T-helper 2 cell treated with Interferon-gamma antibody and Interleukin-4, amounts not matched to agents 5 μg/mL and 100 μg/mL, for 36 hours (primary cell): ENCODE measurements at places on chromosomes 13 and 19.

GRCh38 chr13:95813139-95813538, 136.2 kb downstream of the DNAJC3 start:
- peaks cover 5% of the 10 kb centered on the region for H3K27me3 ChIP-seq
- no peak overlapping the region for H3K4me3 ChIP-seq
- no peaks in the 10 kb centered on the region for H3K4me1 ChIP-seq

DNA sequence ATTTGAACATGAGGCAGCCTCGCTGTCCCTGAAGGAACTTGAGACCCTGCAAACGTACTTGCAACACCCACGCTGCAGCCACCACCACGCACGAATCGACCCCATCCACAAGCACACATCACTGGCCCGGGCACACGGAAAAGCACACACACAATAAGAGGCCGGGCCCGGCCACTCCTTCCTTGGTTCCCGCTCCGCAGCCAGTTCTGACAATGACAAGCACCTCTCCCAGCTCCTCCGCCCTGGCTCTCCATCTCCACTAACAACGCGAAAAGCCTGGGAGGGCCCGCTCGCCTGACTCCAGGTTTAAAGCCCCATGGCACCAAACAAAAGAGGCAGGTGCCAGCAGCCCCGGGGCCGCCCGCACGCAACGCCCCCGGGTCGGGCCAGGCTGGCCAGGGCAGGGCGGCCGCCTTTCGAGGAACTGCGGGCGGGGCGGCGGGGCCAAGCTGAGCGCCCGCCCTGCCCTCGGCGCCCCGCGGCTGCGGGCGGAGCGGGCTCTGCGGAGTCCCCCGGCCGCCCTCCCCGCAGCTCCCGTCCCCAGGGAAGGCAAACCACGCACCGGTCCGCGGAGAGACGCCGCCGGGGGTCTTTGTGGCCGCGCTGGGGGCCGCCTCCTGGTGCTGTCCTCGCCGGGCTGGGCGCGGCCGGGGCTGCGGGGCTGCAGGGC, 495 bp downstream of the DCLK1 start:
- DNase-seq = no peak
- H3K27me3 ChIP-seq = peaks cover 35% of the 10 kb centered on the region
- H3K27ac ChIP-seq = no peak overlapping the region
- H3K4me3 ChIP-seq = no peak overlapping the region
- H3K4me1 ChIP-seq = no peaks in the 10 kb centered on the region

DNA sequence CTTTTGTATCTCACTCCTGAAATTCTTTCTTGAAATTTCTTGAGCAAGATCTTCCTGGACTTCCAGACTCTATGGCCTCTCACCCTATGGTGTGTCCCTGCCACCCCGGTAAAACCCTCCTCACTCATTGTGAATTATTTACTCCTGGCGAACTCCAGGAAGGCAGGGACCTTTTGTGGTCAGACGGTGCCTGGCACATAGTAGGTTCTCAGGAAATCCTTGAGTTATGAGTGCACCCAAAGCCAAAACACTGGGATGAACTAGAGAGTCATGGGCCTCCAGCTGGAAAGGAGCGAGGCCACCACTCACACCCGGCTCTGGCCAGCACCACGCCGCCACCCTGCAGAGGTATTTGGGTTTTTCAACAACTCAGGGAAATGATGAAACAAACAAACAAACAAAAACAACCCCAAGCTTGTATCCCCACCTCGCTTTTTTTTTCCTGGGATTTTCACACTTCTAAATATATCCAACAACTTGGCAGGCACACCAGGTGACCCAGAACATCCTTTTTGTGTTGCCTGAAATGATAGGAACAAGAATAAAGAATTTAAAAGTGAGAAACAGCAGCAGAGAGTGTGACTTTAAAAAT, 11.2 kb downstream of the HPN start:
- no peak overlapping the region for H3K27ac ChIP-seq
- no peak overlapping the region for H3K4me3 ChIP-seq
- no peaks in the 10 kb centered on the region for H3K4me1 ChIP-seq
- H3K36me3 ChIP-seq = no peaks in the 10 kb centered on the region
- no peak for DNase-seq

DNA sequence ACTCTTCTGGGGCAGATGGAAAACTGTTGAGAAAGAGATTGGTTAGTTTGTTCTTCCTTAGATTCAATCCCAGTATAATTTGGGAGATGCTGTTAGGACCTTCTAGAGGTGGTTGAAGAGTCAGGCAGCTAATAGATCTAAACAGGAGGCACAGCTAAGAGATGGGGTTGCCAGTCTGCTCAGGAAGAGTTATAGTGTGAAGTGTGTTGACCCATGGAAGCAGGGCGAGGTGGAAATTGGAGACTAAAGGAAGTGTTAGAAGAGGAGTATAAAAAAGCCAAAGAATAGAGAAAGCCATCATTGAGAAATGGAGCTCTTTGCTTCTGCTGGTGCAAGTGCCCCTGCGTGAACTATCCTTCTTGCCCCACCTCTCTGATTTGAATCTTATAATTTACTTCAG, 3.8 kb upstream of the OXGR1 start:
- peaks cover 2% of the 10 kb centered on the region for H3K4me1 ChIP-seq
- no peak for DNase-seq
- no peak overlapping the region for H3K4me3 ChIP-seq
- peaks cover 33% of the 10 kb centered on the region for H3K27me3 ChIP-seq

- DNase-seq = no peak
- H3K36me3 ChIP-seq = peaks cover 28% of the 10 kb centered on the region
- H3K4me3 ChIP-seq = no peak overlapping the region
- no peak overlapping the region for H3K27ac ChIP-seq
- no peaks in the 10 kb centered on the region for H3K27me3 ChIP-seq
- H3K4me1 ChIP-seq = peaks cover 7% of the 10 kb centered on the region
Observed at GRCh38 chr19:49832556-49832955, 14.5 kb downstream of the MED25 start.

GRCh38 chr19:29096896-29097295, 116.1 kb downstream of the UQCRFS1 start:
- no peak for DNase-seq
- no peaks in the 10 kb centered on the region for H3K36me3 ChIP-seq
- no peak overlapping the region for H3K4me3 ChIP-seq
- H3K4me1 ChIP-seq = no peaks in the 10 kb centered on the region
- no peaks in the 10 kb centered on the region for H3K27me3 ChIP-seq

DNA sequence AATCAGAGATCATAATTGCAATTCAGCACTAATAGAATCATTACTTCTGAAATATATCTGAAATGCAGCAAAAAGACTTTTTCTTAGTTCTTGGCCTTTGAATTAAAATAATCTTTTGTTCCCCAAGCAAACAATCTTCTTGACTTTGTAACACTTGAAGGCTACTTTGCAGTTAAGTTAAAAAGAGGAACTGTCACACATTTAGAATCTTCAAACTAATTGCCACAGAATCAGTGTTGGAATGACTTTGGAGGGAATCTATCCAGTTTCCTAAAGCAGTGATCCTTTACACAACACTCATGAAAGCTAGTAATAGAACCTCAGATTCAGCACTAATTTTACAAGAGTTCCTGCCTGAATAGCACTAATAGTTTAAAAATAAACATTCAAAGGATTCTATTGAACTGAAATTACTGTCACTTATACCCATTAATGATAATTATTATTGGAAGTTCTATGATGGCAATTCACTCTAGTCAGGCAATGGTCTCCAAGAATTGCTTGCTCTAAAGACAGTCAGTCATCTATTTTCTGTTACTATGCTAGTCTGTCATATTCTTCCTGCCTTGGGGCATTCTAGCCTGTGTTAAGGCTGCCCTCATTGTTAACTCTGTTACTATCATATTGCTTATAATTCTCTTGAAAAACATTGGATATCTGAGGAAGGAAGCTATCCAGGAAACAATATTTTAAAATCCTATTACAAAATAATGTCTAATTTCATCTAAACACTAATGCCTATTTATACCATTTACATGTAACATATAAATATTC, 362.4 kb downstream of the DIAPH3 start:
- no peaks in the 10 kb centered on the region for H3K27me3 ChIP-seq
- no peaks in the 10 kb centered on the region for H3K4me1 ChIP-seq
- no peaks in the 10 kb centered on the region for H3K36me3 ChIP-seq
- no peak overlapping the region for H3K27ac ChIP-seq
- DNase-seq = no peak

GRCh38 chr13:29978211-29978610, 127.8 kb upstream of the UBL3 start:
- no peak for DNase-seq
- H3K4me3 ChIP-seq = no peak overlapping the region
- peaks cover 14% of the 10 kb centered on the region for H3K27me3 ChIP-seq
- no peak overlapping the region for H3K27ac ChIP-seq
- H3K4me1 ChIP-seq = peaks cover 16% of the 10 kb centered on the region

DNA sequence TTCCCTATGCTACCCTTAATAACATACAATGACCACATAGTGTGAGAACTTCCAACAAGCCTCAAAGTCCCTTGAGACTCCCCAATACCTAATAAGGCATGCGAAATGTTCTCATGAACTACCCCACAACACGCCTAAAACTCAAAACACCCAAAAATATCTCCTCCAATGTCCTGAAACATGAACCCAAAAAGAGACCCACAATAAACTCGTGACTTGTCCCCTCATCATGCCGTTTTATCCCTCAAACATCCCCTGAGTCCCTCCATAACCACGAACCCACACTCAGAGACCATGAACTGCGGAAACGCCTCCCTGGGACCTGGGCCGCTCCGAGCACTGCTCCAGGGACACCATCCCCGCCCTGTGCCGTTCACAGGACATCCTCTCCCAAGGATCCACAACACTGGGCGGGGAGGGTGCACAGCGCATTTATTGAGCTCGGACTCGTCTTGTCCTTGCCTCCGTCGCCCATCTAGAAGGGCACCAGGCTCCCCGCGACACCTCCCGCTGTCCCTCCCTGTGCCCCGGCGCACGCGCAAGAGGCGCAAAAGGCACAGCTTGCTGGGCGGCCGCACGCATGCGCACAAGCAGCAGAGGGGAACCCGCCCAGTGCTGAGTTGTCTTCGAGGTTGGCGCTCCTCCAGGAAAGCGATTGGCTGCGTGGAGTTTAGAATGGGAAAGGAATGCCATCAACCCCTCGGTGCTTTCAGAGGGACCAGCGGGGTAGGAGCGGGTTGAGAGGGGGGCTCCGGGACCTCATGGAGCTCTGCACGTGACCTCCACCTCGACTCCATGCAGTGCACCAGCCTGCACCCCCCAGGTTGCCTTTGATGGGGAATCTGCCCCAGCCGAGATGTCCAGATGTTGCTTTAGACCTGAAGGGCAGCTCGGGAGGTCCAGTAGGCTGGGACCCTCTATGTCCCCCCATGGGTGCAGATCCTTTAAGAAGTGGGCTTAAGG, 8.8 kb downstream of the FXYD3 start:
- no peaks in the 10 kb centered on the region for H3K36me3 ChIP-seq
- no peaks in the 10 kb centered on the region for H3K27me3 ChIP-seq
- peak; percentile 87 for DNase-seq
- peak overlapping the region; percentile 72 for H3K27ac ChIP-seq

- H3K36me3 ChIP-seq = peaks cover 32% of the 10 kb centered on the region
- H3K27me3 ChIP-seq = peaks cover 2% of the 10 kb centered on the region
- peak; percentile 99 for DNase-seq
- H3K4me1 ChIP-seq = peaks cover 35% of the 10 kb centered on the region
- H3K4me3 ChIP-seq = peak within 1 kb of the TSS; percentile 91
Observed at GRCh38 chr13:95676762-95677563, at the start of gene DNAJC3. TSS of gene DNAJC3 (plus strand) at chr13:95677139. CDS start at chr13:95677256, 117 bp downstream.

GRCh38 chr13:72751220-72751619, 23.5 kb downstream of the BORA start:
- H3K4me3 ChIP-seq = no peak overlapping the region
- DNase-seq = no peak
- H3K27ac ChIP-seq = no peak overlapping the region
- peaks cover 74% of the 10 kb centered on the region for H3K36me3 ChIP-seq
- no peaks in the 10 kb centered on the region for H3K27me3 ChIP-seq

DNA sequence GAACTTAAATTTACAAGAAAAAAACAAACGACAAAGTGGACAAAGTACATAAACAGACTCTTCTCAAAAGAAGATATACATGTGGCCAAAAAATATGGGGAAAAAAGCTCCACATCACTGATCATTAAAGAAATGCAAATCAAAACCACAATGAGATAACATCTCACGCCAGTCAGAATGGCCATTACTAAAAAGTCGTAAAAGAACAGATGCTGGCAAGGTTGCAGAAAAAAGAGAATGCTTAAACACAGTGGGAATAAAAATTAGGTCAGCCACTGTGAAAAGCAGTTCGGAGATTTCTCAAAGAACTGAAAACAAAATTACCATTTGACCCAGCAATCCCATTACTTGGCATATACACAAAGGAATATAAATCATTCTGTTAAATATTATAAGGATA, 132.7 kb downstream of the UGGT2 start:
- no peak overlapping the region for H3K4me3 ChIP-seq
- no peak overlapping the region for H3K27ac ChIP-seq
- H3K27me3 ChIP-seq = no peaks in the 10 kb centered on the region
- H3K4me1 ChIP-seq = no peaks in the 10 kb centered on the region
- H3K36me3 ChIP-seq = no peaks in the 10 kb centered on the region

DNA sequence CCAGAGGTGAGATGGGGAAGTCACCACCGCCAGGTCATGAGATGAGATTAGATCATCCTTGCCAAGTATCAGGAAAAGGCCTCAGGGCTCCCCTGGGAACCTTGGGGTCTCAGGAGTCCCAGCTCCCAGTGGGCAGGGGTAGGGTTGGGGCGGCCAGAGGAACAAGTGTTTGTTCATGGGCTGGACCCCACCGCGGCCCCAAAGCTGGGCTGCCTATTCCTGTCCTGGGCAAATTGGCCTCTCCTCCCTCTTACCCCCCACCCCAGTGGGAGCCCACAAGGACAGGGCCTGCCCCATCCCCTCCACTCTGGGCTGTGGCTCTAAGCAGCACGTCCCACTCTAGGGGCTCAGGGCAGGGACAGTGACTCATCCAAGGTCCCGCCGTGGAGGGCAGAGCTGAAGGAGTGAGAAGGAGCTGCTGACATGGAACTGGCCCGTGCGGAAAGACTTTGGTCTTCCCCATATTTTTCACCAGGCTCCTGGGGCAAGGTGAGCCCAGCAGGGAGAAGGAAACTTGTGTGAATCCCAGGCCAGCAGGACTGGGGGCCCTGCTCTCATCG, 4.0 kb upstream of the HCN2 start:
- H3K27ac ChIP-seq = no peak overlapping the region
- peaks cover 13% of the 10 kb centered on the region for H3K27me3 ChIP-seq
- no peak for DNase-seq
- peaks cover 2% of the 10 kb centered on the region for H3K4me1 ChIP-seq
- H3K36me3 ChIP-seq = no peaks in the 10 kb centered on the region

DNA sequence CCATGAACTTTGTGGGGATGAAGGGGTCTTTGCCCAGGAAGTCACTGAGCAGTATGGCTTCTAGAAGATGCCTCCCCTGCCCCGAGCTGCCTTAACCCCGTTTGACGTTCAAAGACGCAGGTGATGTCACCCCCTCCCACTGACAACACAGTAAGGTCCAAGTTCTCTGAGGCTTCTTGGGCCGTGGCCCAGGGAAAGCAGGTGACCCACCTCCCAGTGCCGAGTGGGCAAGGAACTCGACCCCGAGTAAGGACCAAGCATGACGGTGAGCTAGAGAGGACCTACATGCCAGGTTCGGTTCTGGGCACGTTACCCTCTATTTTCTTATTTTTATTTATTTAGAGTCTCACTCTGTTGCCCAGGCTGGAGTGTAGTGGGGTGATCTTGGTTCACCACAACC, 81.3 kb downstream of the SLC6A16 start:
- no peak for DNase-seq
- no peaks in the 10 kb centered on the region for H3K36me3 ChIP-seq
- no peak overlapping the region for H3K4me3 ChIP-seq
- no peak overlapping the region for H3K27ac ChIP-seq

GRCh38 chr19:7869453-7869909, 4.7 kb downstream of the PRR36 start:
- H3K36me3 ChIP-seq = no peaks in the 10 kb centered on the region
- peak overlapping the region; percentile 43 for H3K4me3 ChIP-seq
- H3K27ac ChIP-seq = no peak overlapping the region
- DNase-seq = peak; percentile 66
